Right hindlimb (tissue), 1 donor: ENCODE measurements at places on chromosomes 3 and 15.

- DNase-seq = no peak
These were observed 34.5 kb upstream of the ST3GAL6 start for GRCh38 chr3:98728672-98729071.

DNA sequence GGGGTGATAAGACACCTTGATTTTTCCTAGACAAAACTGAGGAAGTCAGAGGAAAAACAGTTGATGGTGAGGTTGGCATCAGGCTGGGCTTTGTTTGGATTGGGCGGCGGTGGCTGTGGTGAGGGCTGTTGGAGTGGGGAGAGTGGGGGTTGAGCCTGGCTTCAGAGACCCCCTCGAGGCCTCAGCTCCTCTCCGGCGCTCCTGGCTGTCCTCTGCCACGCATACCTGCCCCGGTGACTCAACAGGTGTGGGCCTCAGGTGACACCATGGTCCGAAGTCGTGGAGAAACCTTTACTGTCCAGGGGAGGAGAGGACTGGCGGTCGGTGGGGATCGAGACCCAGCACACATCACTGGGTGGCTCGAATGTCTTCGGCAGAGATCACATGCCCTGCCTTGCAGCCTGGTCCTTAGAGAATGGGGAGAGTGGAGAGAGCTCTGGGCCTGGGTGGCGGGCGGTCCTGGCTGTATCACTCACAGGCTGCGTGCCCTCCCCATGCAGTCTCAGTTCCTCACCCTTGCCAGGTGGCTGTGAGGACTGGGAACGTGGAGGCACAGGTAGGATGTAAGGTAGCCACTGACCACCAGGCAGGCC, 2.6 kb downstream of the APBA2 start:
- no peak for DNase-seq

DNA sequence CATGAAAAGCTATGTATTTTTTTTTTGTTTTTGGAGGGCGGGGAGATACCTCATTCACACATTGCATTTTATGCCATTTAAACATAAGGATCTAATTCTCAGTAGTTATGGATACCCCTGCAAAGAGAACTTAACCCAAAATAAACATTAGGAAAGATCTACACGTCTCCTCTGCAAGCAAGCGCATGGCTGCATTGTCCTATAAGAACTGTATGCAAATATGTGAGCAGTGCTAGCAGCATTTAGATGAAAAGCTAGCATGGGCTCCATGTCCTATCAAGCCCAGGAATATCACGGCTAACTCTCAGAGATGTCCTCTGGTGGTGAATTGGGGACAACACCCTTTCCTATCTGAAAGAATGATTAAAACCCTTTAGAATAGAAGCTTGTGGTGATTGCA, 292.8 kb downstream of the MEX3B start:
- DNase-seq = no peak

- DNase-seq = no peak
These were observed 21.4 kb downstream of the CHDH start for GRCh38 chr3:53824795-53825194.

- DNase-seq = no peak
These were observed 45.3 kb downstream of the ADAMTS9 start for GRCh38 chr3:64642327-64643151.

- DNase-seq = no peak
These were observed 57.4 kb upstream of the ABHD17C start for GRCh38 chr15:80637747-80638146.

DNA sequence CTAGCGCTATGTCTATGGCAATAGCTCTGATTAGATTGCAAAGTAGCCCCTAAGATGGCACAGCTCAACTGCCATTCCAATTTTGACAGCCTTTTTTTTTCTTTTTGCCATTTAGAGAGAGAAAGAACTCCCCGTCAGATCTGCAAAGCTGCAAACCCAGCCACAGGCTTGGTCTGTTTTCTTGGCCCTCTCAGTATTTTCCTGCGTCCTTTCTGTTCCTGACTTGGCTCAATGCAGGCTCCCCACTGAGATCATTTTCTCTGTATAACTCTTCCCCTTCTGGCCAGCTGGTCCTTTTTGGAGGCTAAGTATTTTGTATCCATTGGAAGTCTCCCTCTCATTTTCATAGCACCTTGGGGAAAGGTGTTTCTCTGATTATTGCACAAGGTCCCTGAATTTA, 386.7 kb downstream of the UNC13C start:
- DNase-seq = no peak
